ENCODE measurements at places on chromosomes 13 and 19. TPM values are rescaled to one million over a fixed set of nuclear protein-coding genes. Genes with fewer than 3 reads are reported as not detected.

GRCh38 chr13:82719987-82720386 lies 1162.3 kb downstream of the SLITRK1 start:
- H3K36me3 ChIP-seq, result no peaks in the 10 kb centered on the region
- no peaks in the 10 kb centered on the region for H3K27me3 ChIP-seq
- no peaks in the 10 kb centered on the region for H3K4me1 ChIP-seq
- no peak for DNase-seq
- H3K27ac ChIP-seq, result no peak overlapping the region
- H3K4me3 ChIP-seq, result no peak overlapping the region

- no peaks in the 10 kb centered on the region for H3K27me3 ChIP-seq
- DNase-seq, result no peak
- no peak overlapping the region for H3K27ac ChIP-seq
- no peaks in the 10 kb centered on the region for H3K4me1 ChIP-seq
- H3K4me3 ChIP-seq, result no peak overlapping the region
- H3K36me3 ChIP-seq, result no peaks in the 10 kb centered on the region
Measured at GRCh38 chr13:67318398-67318797, 88.3 kb upstream of the PCDH9 start.

- H3K4me1 ChIP-seq, result no peaks in the 10 kb centered on the region
- no peak for DNase-seq
- no peaks in the 10 kb centered on the region for H3K27me3 ChIP-seq
- H3K36me3 ChIP-seq, result peaks cover 5% of the 10 kb centered on the region
- H3K27ac ChIP-seq, result no peak overlapping the region
Measured at GRCh38 chr13:97352815-97353214, 81.2 kb upstream of the RAP2A start.

- H3K4me1 ChIP-seq, result no peaks in the 10 kb centered on the region
- no peaks in the 10 kb centered on the region for H3K36me3 ChIP-seq
- no peak for DNase-seq
- H3K4me3 ChIP-seq, result no peak overlapping the region
- H3K27ac ChIP-seq, result no peak overlapping the region
Measured at GRCh38 chr19:17977021-17977420, 10.1 kb downstream of the KCNN1 start.

DNM2 gene
- 49.0 TPM for total RNA-seq

ZNF418 gene
- total RNA-seq, result 12.8 TPM

- H3K36me3 ChIP-seq, result no peaks in the 10 kb centered on the region
- H3K27ac ChIP-seq, result no peak overlapping the region
- no peaks in the 10 kb centered on the region for H3K27me3 ChIP-seq
- H3K4me3 ChIP-seq, result no peak overlapping the region
- DNase-seq, result no peak
Measured at GRCh38 chr13:43580280-43580679, 206.5 kb downstream of the ENOX1 start.

All from thymus (tissue), 14 donors.